Mammary epithelial cell (primary cell): ENCODE measurements at places on chromosomes 3 and 15.

GRCh38 chr3:42946050-42946449, 33.1 kb upstream of the GASK1A start:
- DNase-seq: no peak

GRCh38 chr3:148757238-148758215, 59.8 kb downstream of the AGTR1 start:
- DNase-seq: peak; percentile 1

- no peak for DNase-seq
Measured at GRCh38 chr15:78974272-78974918, 29.5 kb upstream of the CTSH start.

GRCh38 chr3:149579838-149580542, 77.8 kb downstream of the WWTR1 start:
- peak; percentile 92 for DNase-seq

GRCh38 chr15:62740141-62741004, 302.2 kb upstream of the TPM1 start:
- no peak for DNase-seq

- DNase-seq: no peak
Measured at GRCh38 chr3:61872077-61872706, 310.8 kb downstream of the PTPRG start.

- DNase-seq: peak; percentile 1
Measured at GRCh38 chr3:76991165-76991564, 48.7 kb upstream of the ROBO2 start.

GRCh38 chr3:173762501-173762900, 365.0 kb downstream of the NLGN1 start:
- DNase-seq: no peak

DNA sequence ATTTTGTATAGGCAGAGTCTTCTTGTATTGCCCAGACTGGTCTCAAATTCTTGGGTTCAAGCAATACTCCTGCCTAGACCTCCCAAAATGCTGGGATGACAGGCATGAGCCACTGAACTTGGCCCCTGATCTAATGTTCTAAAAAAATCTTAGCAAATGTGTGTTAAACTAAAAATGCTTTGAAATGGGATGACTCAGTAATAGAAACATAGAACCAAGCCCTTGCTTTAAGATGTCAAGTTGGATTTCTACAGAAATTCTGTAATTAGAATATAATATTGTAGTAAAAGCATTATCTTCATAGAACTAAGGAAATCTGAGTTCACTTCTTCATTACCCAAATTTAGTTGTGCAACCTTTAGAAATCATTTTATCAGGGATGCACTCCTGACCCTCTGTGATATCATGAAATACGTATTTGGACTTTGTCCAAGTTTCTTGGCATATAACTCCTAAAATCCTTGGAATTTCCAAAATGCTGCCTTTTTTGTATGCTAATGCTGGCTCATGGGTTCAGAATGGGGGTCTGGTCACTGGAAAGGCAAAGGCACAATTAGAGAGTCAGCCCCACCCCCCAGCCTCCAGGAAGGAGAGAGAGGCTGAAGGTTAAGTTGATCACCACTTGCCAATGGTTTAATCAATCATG, 217.3 kb downstream of the TP63 start:
- no peak for DNase-seq

GRCh38 chr3:40398346-40398745, 11.4 kb downstream of the ENTPD3 start:
- DNase-seq: peak; percentile 61

DNA sequence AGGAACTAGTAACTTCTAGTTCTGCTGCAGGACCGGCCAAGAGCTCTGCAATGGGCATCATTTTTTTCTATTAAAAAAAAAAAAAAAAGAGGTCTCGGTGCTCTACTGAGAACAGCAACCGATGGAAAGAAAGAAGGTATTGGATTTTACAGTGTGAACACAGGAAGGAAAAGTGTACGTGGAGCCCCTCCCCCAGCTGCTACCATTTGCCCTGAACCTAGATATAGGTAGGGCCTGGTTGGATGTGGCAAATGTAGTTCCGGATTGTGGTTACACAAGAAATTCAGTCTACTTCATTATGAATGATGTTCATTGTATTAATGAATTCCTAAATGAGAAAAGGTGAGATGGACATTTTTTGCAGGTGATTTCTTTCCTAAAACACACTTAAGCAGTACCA, 17.9 kb upstream of the PPARG start:
- no peak for DNase-seq

- DNase-seq: no peak
Measured at GRCh38 chr3:99817047-99817436, 620 bp upstream of the CMSS1 start.

DNA sequence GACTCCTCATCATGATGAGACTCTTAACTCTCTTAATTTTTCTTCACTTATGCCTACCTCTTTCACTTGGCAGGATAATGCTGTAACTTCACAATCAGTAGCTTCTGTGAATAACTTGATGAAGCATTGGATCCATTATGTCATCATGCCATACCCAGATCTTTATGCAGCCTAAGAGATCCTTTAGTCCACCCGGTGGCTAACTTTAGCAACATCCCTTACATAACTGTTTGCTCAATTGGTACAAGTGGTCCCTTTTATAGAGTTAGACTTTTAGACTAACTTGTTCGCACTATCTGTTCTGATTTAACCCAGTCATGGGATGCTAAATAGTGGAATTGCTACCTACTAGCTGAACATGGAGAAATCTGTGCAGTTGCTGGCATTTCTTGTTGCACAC, 184.5 kb downstream of the USP13 start:
- DNase-seq: peak; percentile 6

GRCh38 chr15:91152896-91153581, 53.0 kb downstream of the SV2B start:
- DNase-seq: no peak

DNA sequence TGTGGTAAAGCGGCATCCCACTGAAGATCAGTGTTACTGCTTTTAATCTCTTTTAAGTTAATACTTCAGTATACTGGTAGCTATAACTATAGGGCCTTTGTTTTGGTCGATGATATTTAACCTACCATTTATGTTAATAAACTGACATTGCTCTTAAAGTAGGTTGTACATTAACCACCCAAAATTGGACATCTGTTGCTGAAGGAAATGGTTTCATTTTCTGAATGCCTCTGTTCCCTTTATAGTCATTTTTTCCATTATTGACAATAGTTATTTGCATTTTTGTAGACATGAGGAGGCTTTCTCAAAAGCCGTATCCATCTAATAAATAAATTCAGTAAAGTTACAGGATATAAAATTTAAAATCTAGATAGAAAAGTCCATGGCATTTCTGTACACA, 252.4 kb upstream of the UBE2E1 start:
- DNase-seq: no peak

DNA sequence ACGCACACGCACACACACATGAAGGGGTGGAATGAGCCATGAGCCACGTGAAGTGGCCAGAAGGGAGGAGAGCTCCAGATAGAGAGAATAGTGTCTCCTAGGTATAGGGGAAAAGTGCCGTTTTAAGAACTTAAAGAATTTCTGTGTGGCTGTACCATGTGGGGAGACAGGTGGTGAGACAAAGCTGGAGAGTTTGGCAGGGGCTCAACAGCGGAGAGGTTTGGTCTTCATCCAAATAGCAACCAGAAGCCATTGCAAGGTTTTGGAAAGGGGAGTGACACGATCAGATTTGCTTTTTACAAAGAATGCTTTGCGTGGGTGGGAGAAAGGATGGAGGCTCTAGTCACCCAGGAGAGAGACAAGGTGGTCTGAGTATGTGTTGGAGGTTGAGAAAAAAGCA, 146.0 kb downstream of the IL20RB start:
- no peak for DNase-seq

- DNase-seq: no peak
Measured at GRCh38 chr15:38004218-38004861, 69.9 kb downstream of the TMCO5A start.

DNA sequence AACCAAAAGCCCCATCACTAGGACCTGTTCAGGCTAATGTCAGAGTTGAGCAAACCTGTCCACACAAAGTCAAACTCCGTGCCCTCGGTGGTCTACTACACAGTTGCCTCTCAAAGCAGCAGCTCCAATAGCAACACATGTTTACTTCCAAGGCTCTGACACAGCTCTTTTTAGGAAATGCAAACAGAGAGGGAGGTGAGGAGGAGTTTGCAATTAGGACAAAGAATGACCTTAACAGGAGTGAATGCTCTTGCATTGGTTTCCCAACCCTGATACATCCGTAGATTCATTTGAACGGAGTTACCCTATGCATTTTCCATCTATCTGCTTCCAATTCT, 64.8 kb upstream of the GOLGA8B start:
- DNase-seq: no peak

GRCh38 chr15:71685420-71685993, 124.8 kb upstream of the NR2E3 start:
- no peak for DNase-seq

DNA sequence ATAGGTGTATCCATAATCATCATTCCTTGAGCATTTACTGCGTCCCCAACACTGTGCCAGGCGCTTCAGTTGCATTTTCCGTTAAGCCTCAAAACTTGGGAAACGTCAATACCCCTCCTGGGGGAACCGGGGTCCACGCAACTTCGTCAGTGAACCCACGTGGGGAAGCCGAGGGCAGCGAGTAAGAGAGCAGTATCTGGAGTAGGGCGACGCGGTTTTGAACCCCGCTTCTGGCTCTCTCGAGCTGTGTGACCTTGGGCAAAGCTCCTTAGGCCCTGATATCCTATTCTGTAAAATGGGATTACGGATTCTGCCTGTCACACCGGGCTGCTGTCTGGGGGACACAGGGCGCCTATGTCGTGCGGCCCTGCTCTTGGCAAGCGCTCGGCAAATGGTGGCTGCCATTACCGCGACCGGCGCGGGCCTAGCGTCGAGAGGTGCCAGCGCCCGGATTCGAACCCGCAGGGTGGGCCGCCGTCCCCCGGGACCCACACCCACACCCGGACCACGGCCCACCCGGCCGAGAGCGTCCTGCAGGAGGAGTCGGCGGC, 590 bp downstream of the POLG start:
- peak; percentile 8 for DNase-seq

GRCh38 chr3:186653080-186653707, 12.6 kb upstream of the HRG start:
- no peak for DNase-seq

DNA sequence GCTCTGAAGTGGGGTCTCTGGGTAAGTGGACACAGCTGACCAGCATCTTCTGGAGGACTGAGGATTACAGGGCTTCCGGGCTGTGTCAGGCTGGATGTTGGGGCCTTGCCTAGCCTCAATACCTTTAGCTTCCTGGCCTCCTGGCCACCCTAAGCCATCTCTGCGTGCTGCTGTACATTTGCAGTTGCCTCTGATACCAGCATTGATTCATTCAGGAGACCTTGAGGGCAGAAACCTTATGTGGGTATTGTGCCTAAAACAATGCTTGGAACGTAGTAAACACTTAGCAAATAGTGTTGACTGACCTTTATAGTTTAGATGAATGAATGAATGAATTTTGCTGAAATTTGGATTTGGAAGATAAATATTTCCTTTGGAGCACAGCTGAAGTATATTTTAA, 97.0 kb downstream of the FLNB start:
- DNase-seq: no peak

- peak; percentile 21 for DNase-seq
Measured at GRCh38 chr15:68730471-68730919, 90.2 kb downstream of the ANP32A start.

- DNase-seq: peak; percentile 20
Measured at GRCh38 chr3:23421811-23422516, 218.8 kb downstream of the UBE2E2 start.

DNA sequence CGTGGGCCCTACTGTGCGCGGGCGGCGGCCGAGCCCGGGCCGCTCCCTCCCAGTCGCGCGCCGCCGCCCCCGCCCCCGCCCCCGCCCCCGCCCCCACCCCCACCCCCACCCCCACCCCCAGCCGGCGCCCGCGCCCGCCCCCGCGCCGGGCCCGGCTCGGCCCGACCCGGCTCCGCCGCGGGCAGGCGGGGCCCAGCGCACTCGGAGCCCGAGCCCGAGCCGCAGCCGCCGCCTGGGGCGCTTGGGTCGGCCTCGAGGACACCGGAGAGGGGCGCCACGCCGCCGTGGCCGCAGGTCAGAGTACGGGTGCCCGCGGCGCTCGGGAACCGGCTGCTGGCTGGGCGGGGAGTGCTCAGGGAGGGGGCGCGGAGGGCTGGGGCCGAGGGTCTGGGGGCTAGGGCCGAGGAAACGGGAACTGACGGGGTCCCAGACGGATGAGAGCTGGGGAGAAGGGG, 1.1 kb upstream of the PPARG start:
- no peak for DNase-seq

- no peak for DNase-seq
Measured at GRCh38 chr3:73611176-73611575, 13.6 kb downstream of the PDZRN3 start.

DNA sequence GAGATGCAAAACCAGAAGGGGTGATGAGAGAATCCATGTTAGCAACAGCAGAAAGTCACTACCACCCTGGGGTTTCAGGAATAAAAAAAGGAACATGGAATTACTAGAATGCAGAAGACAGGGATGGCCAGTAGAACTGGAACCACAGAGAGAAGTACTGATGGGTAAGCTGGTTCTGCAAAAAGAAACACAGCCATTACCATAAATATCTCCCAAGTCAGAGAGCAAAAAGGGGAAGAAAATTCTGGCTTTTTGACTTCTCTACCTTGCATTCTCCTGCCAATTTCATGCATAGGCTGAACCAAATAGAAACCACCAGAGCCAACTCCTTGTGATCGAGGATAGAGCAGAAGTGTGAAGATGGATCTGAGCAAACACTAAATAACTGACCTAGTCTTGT, 550.4 kb upstream of the NAALADL2 start:
- no peak for DNase-seq
